ENCODE measurements at places on chromosomes 1 and 21.

DNA sequence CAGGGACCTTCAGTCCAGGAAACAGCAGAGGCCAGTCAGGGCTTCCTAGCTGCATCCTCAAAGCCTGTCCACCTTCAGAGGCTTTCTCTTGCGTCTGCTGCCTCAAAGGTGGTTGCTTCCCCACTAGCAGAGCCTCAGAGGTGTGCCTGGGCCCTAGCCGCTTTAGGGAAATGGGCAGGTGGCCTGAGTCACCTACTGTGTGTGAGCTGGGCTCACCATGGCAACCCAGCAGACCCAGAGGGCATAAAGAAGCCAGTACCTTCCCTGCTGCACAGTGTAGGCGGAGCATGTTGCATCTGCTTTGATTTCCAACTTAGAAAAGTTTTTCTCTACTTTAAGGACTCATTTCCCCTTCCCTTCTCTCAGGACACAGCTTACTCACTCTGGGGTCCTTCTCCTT lies 12.5 kb downstream of the SLC9A1 start:
- no peak for DNase-seq

- no peak for DNase-seq
Measured at GRCh38 chr1:202605515-202605914, 104.7 kb downstream of the SYT2 start.

GRCh38 chr1:43481491-43481890 lies 27.8 kb upstream of the HYI start:
- DNase-seq = no peak

- DNase-seq = no peak
Measured at GRCh38 chr1:160876311-160876710, 8.7 kb downstream of the ITLN1 start.

GRCh38 chr1:26352338-26352679 lies 1.6 kb downstream of the CRYBG2 start:
- no peak for DNase-seq
